ENCODE measurements at places on chromosomes 5 and 9. TPM values are rescaled to one million over a fixed set of nuclear protein-coding genes. Genes with fewer than 3 reads are reported as not detected.

DNA sequence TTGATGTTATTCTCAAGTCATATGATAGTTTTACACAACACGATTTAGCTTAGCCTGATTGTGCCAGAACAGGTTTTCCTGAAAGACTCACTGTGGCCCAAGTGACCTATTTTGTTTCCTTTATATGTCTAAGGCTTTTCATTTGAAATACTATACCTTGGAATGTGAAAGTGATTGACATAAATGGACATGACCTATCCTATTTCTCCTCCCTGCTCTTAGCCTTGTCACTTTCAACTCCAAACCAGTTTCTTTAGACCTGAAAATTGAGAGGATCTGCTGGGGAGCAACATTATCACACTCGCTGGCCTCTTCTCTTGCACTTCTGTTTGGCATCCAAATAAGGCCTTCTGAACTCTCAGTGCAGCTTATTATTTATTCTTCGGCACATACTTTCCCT, 496.8 kb downstream of the MAT2B start:
- H3K36me3 ChIP-seq = no peaks in the 10 kb centered on the region
- H3K27ac ChIP-seq = peak overlapping the region; percentile 55
- H3K4me1 ChIP-seq = peaks cover 10% of the 10 kb centered on the region
- H3K27me3 ChIP-seq = no peaks in the 10 kb centered on the region
- DNase-seq = no peak
- H3K4me3 ChIP-seq = peak overlapping the region; percentile 4

GRCh38 chr9:27939186-27939585, 365.9 kb upstream of the C9orf72 start:
- H3K4me1 ChIP-seq = peaks cover 18% of the 10 kb centered on the region
- no peak overlapping the region for H3K27ac ChIP-seq
- no peak overlapping the region for H3K4me3 ChIP-seq
- H3K27me3 ChIP-seq = no peaks in the 10 kb centered on the region
- DNase-seq = no peak

DNA sequence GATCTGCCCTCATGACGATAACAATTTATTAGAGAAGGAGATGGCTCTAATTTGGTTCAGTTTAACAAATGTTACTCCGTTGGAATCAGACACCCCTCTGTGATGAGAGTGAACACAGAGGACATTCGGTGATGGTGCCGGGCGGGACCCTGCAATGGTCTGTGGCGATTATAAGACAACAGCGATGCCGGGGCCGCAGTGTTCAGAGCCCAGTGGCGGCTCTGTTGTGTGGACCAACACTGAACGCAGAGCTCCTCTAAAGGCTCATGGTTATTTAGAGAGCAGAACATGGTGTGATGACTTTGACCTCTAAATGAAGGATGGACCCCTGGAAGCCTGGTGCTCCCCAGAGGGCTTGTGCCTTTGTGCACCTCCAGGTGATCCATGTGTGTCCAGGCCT, 21.2 kb downstream of the UBE2QL1 start:
- no peak overlapping the region for H3K27ac ChIP-seq
- peaks cover 11% of the 10 kb centered on the region for H3K4me1 ChIP-seq
- H3K27me3 ChIP-seq = peaks cover 19% of the 10 kb centered on the region

GRCh38 chr5:107204413-107204812, 466.3 kb downstream of the EFNA5 start:
- H3K4me3 ChIP-seq = no peak overlapping the region
- H3K36me3 ChIP-seq = no peaks in the 10 kb centered on the region
- H3K27me3 ChIP-seq = no peaks in the 10 kb centered on the region
- H3K4me1 ChIP-seq = peaks cover 17% of the 10 kb centered on the region

- no peak for DNase-seq
- no peak overlapping the region for H3K4me3 ChIP-seq
- H3K27me3 ChIP-seq = no peaks in the 10 kb centered on the region
- peaks cover 11% of the 10 kb centered on the region for H3K4me1 ChIP-seq
Measured at GRCh38 chr5:95081982-95082381, 202.9 kb downstream of the MCTP1 start.

Gene PCDHB16
- 6.9 TPM for total RNA-seq

DNA sequence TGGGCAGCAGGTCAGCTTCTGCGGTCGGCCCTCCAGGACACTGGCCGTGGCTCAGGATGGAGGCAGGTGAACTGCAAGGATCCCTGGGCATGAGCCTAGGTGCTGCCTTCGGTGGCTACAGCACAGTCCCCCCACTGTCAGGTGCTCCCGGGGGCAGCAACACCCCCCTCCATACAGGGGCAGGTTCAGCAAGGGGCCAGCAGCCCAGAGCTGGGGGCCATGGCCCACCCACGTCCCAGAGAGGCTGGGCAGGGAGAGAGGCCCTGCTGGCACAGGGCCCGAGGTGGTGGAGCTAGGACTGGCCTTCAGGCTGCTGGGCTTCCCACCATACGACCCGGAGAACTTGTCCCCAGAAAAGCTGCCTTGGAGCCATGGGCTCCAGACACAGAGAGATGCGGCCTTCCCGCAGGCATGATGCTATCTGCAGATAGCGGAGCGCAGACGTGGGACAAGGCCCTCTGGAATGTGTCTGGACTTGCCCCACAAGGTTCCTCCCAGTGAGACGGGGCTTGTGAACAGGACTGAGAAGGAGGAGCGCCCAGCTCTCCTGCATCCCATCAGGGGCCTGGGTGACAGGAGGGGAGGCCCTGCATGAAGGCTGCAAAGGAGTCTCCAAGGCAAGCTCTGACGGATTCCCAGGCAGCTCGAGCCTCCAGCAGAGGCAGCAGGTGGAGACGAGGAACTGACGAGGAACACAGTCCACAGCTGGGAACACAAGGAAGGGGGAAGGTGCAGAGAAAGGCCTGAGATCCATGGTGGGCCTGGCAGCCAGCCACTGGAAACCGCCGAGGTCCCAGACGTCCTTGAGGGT, 111.1 kb downstream of the VAV2 start:
- peaks cover 44% of the 10 kb centered on the region for H3K4me1 ChIP-seq
- H3K36me3 ChIP-seq = no peaks in the 10 kb centered on the region
- no peak for DNase-seq
- no peaks in the 10 kb centered on the region for H3K27me3 ChIP-seq
- peak overlapping the region; percentile 97 for H3K27ac ChIP-seq
- H3K4me3 ChIP-seq = peak overlapping the region; percentile 74

DNA sequence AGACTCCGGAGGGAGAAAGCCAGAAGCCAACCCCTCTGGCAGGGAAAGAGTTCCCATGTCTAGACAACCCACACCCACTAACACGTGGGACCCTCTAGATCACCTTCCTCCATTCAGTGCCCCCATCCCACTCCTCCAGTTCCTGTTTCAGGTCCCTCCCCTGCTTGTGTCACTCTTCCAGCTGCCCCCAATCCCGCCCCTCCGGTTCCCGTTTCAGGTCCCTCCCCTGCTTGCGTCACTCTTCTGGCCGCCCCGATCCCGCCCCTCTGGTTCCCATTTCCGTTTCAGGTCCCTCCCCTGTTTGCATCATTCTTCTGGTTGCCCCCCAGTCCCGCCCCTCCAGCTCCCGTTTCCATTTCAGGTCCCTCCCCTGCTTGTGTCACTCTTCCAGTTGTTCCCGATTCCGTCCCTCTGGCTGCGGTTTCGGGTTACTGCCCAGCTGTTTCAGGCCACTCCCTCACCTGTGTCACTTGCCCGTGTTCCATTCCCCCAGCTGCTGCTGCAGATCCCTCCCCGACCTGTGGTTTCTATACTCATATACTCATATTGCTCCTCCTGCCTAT, 64.8 kb upstream of the RANBP6 start:
- no peaks in the 10 kb centered on the region for H3K36me3 ChIP-seq
- peak overlapping the region; percentile 85 for H3K4me3 ChIP-seq
- H3K27me3 ChIP-seq = peaks cover 3% of the 10 kb centered on the region
- DNase-seq = peak; percentile 84
- H3K4me1 ChIP-seq = peaks cover 5% of the 10 kb centered on the region

- H3K27me3 ChIP-seq = no peaks in the 10 kb centered on the region
- H3K4me1 ChIP-seq = no peaks in the 10 kb centered on the region
- no peak overlapping the region for H3K4me3 ChIP-seq
- H3K27ac ChIP-seq = no peak overlapping the region
- DNase-seq = no peak
- H3K36me3 ChIP-seq = no peaks in the 10 kb centered on the region
Measured at GRCh38 chr9:73810585-73811215, 659.0 kb downstream of the ANXA1 start.

GRCh38 chr5:56066931-56067450, 72.2 kb upstream of the IL6ST start:
- no peaks in the 10 kb centered on the region for H3K27me3 ChIP-seq
- H3K27ac ChIP-seq = no peak overlapping the region
- no peaks in the 10 kb centered on the region for H3K36me3 ChIP-seq
- no peak overlapping the region for H3K4me3 ChIP-seq
- DNase-seq = no peak

DNA sequence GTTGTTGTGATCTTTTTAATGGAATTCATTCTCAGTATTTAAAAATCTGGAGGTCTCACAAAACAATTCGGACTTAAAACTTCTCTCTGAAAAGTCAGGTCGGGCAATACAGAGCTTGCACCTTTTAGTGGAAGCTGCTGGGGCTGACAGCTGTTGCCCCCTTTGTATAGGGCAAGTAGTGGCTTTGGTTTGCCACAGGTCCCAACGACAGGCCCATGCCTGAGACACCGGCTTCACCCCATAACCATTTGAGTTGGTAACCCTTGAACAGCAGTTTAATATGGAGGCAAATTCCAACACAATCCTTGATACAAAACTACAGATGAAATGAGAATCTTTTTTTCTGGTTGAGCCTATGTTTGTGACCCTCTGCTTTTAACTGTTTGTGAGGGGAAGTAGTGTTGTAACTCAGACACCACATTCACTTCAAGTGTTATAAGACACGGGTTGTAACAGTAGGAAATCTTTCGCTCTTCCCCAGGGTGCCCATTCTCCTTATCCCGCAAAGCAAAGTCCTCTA, 752 bp upstream of the GLRX start:
- peak overlapping the region; percentile 94 for H3K4me3 ChIP-seq
- H3K27me3 ChIP-seq = no peaks in the 10 kb centered on the region
- H3K4me1 ChIP-seq = peaks cover 50% of the 10 kb centered on the region

DNA sequence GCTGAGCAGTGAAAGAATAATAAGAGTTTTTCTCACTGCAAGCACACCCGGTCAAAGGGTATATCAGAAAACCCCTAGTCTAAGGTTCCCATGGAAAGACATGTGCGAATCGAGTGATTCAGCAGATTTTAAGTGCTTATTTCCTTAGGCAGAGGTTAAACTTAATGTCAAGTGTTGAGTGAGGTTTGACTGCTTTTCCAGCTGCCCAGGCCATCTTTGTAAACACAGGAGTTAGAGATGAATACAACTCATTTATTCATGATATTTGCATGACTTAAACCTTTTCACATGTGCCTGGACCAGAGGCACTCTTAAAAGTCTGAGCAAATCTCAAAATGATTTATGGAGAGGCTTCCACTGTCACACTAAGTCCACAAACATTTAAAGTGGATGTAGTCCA, 137.8 kb upstream of the RGMB start:
- H3K27me3 ChIP-seq = no peaks in the 10 kb centered on the region
- DNase-seq = no peak
- H3K36me3 ChIP-seq = no peaks in the 10 kb centered on the region
- H3K27ac ChIP-seq = no peak overlapping the region

Gene C9orf78
- total RNA-seq = 33.6 TPM

Gene RACK1
- total RNA-seq = 1,864 TPM

DNA sequence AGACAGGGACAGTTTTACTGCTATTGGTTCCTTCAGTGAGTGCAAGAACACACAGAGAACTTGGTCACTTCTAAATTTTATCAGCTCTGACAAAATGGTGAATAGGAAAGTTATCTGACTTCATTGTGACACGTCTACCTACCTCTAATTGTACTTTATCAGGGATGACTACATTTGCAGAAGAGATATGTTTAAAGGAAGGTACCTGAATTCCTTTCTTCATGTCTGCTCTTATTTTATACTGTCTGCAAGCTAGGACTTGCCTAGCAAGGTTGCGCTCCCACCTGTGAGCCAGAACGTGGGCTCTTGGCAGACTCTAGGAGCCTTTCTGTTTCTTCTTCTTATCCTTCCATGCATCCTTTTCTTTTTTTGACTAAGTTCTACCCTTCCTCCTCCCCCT, 1.6 kb downstream of the SLC27A6 start:
- peaks cover 5% of the 10 kb centered on the region for H3K4me1 ChIP-seq
- H3K4me3 ChIP-seq = peak overlapping the region; percentile 84
- no peaks in the 10 kb centered on the region for H3K36me3 ChIP-seq
- peaks cover 27% of the 10 kb centered on the region for H3K27me3 ChIP-seq

DNA sequence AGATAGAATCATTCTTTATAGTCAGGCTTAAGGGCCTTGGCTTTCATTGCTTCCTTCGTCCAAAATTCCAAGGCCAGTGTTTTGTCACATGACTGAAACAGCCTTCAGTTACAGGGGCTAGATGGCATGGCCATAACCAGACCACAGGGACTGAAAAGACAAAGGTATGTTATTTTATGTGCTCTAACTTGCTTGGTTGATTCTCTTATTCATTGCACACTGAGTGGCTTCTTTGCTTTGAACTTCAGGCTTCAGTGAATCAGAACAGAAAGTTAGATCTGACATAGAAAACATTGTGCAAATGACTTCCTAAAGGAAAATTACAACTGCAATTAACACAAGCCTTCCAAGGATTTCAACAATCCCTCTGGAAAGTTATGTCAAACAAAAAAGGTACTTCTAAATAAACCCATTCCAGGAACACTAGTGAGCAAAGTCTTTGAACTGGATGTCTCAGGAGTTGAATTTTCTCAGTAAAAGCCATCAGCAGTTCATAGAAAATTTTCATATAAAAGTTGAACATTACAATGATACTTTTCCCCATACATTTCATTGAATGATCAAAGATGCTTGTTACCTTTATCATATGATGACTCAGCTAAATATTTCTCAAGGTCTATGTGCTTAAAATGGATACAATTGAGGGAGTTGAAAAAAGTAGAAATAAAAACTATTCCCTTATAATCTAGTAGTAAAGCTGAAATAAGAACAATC, 355.3 kb downstream of the TMEM232 start:
- DNase-seq = no peak
- no peak overlapping the region for H3K27ac ChIP-seq
- H3K36me3 ChIP-seq = no peaks in the 10 kb centered on the region
- H3K27me3 ChIP-seq = no peaks in the 10 kb centered on the region
- H3K4me3 ChIP-seq = no peak overlapping the region
- H3K4me1 ChIP-seq = peaks cover under 1% of the 10 kb centered on the region

- DNase-seq = no peak
- no peaks in the 10 kb centered on the region for H3K27me3 ChIP-seq
- H3K27ac ChIP-seq = no peak overlapping the region
- H3K4me3 ChIP-seq = no peak overlapping the region
- H3K36me3 ChIP-seq = peaks cover 8% of the 10 kb centered on the region
Measured at GRCh38 chr9:123248630-123249029, 19.8 kb downstream of the STRBP start.

DNA sequence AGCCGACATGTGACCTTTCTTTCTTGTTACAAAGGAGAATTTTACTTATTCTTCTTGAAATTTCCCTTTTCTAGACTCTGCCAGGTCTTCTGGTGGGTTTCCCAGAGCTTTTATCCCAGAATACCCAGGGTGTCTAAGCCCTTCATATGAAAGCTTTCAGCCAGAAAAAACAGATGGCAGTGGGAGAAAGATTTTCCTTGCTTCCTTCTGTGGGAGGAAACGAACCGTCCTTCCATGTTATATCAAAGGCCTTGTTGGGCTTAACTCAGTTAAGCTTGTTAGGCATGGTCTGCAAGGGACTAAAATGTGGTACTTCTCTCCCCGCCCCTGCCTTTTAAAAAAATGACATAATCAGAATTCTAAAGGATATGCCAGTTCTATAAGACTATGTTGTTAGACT, 47.5 kb downstream of the SPATA31D1 start:
- H3K27ac ChIP-seq = no peak overlapping the region
- H3K4me1 ChIP-seq = peaks cover 9% of the 10 kb centered on the region
- no peak overlapping the region for H3K4me3 ChIP-seq
- H3K36me3 ChIP-seq = no peaks in the 10 kb centered on the region
- H3K27me3 ChIP-seq = peaks cover 3% of the 10 kb centered on the region
